ENCODE measurements at places on chromosomes 16 and 17.

DNA sequence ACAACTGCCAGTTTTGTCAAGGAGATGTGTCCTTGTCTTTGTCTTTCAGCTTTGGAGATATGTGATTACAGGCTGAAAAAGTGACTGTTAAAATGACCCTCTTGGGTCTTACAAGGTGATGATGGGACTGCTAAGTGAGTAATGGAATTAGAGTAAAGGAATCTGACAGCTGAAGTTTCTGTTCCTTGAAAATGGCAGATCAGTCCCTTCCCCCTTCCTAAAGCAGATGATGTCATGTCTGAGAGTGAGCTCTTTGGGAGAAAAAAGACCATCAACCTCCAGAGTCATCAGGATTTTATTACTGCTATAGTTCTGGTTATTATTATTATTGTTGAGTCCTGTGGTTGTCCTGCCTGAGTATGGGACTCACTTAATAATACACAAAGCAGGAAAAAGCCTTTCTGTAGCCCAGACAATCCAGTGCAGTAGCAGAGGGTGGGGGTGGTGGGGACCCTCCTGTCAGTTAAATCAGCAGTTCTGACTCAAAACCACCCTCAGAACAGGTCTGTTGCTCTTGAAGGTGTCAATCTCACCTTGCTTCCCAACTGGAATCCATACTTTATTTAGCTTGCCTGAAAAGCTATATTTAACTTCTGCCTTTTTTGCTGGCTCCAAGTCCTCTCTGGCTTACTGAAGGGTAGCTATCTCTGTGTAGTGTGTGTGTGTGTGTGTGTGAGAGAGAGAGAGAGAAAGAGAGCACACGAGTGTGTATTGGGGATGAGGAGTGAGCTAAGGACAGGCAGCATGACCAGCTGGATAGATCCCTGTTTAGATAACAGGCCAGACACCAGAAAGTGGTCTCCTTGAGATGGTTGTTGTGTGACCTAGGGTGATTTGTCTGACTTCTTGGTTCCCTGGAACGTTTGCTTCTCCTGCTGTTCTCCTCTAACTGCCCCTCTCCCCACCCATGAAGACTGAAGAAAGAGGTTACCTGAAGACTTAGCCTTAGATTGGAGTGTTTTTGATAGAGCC, 4.9 kb downstream of the HROB start:
- no peak for DNase-seq

GRCh38 chr17:27540318-27541101, 84.3 kb downstream of the KSR1 start:
- peak; percentile 78 for DNase-seq

DNA sequence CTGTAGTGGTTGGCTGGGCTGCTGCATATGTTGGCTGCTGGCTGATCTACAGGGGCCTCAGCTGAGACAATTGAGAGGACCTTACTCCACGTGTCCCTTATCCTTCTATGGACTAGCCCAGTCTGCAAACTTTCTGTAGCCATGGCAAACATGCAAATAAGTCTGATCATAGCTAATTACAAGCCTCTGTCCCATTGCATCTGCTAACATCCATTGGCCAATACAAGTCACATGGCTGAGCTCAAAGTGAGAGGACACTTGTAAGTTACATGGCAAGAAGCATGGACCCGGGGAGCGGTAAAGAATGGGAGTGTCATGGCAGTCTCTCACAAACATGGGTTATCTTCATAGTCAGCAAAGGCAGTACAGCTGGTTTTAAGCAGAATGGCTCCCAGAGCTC, 11.6 kb upstream of the IL4R start:
- DNase-seq, result no peak

- DNase-seq, result peak; percentile 42
Measured at GRCh38 chr17:81193470-81194224, 27.6 kb upstream of the AATK start.

GRCh38 chr17:73308017-73308823, 3.6 kb downstream of the CDC42EP4 start:
- DNase-seq, result peak; percentile 44

GRCh38 chr16:47732523-47733111, 271.5 kb downstream of the PHKB start:
- no peak for DNase-seq

DNA sequence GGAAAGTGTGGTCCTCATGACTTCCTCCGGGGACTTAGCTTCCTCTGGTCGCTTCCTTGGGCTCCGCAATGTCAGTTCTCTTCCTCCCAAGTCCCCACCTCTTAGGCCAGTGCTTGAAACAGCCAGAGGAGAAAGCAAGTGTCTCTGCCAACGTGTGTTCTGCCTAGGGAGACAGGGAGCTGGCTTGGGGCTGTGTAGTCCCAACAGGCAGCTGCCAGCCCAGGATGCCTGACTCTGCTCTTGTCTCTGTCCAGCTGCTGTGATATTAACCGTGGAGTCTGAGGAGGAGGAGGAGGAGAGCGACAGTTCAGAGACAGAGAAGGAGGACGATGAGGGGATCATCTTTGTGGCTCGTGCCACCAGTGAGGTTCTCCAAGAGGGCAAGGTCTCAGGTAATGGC, 13.5 kb upstream of the PLEKHG4 start:
- DNase-seq, result no peak

DNA sequence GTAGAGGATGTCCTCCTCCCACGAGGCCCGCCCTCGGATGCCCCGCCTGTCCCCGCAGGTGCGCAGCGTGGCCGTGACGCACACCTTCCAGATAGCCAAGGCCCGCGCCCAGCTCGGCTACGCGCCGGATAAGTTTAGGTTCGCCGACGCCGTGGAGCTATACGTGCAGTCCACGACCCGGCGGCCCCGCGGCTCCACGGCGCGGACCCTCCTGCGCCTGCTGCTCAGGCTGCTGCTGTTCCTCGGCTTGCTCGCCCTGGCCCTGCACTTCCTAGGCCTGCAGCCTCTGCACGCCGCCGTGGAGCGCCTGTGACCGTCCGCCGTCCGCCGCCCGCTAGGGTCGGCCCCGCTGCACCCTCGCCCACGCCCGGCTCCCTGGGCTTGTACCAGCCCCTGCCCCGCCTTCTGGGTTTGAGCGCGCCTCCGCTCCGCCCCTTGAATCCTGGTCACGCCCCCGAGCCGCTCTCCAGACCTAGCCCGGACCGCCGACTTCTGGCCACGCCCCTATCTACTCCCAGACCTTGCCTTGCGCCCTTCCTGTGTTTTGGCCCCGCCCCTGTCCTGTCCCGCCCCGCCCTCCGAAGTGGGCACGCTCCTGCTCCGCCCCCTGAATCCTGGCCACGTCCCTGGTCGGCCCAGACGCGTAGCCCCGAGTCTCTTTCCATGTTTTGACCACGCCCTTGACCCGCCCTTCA, 15.8 kb upstream of the EEF2K start:
- peak; percentile 79 for DNase-seq

DNA sequence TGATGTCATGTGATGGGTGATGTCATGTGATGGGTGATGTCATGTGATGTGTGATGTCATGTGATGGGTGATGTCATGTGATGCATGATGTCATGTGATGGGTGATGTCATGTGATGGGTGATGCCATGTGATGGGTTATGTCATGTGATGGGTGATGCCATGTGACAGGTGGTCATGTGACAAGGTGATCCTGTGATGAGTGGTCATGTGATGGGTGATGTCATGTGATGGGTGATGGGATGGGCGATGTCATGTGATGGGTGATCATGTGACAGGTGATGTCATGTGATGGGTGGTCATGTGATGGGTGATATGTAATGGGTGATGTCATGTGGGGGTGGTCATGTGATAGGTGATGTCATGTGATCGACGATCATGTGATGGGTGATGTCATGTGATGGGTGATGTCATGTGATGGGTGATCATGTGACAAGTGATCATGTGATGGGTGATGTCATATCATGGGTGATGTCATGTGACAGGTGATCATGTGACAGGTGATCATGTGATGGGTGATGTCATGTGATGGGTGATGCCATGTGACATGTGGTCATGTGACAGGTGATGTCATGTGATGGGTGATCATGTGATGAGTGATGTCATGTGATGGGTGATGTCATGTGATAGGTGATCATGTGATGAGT, 17.2 kb downstream of the CD300LB start:
- peak; percentile 47 for DNase-seq

DNA sequence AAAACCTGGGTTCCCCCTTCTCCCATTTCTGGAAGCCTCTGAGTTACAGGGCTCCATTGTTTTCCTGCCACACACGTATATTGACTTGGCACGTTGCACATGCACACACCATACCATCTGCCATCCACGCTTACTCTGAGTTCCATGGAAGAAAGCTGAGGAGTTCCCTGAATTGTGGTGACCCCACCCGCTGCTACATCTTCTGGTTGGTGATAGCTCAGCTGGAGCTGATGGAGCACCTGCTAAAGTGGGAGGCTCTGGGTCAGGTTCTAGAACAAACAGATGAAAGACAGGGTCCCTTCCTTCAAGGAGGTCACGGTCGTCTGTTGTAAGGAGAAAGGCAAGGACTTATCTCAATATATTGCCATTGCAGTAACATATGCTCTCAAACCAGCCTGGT, 41.1 kb downstream of the TMEM11 start:
- no peak for DNase-seq

GRCh38 chr16:2698965-2699750, 16.8 kb downstream of the KCTD5 start:
- DNase-seq, result no peak

DNA sequence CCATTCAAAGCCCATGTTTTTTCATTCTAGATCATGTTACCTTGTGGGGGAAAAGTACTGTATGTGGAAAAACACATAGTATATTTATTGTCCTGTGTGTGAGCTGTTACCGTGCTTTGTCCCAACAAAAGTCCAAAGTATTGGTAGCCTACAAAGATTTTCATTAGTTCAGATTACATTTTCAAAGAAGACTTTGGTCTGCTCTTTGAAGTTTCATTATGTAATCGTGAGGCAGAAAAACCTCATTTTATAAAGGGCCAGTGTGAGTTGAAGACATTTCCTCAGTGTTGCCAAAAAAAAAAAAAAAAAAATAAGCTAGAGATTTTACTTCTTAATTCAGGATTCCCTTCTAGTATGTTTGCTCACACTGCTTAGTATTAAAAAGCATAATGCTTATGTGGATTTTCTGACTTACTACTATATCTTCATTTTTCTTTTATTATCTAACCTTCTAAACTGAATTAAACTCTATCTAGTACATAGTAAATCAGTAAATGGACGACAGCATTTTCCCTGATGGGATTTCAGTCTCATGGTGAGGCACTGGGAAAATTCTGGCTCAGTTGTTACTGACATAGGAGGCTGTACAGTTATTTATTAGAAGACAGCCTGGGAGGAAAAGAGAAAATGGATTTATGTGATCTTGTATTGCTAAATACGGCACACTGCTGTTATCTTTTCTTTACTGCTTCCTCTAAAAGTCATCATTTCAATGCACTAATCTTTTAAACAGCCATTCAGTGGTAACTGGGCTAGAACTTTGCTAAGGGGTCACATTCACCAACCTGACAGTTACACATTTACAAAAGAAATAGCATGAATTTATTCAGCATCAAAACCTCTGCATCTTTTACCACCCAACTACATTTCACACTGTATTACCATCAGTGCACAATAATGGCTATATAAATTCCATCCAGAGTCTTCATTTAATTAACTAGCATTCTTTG, 100.6 kb downstream of the STXBP4 start:
- DNase-seq, result no peak

DNA sequence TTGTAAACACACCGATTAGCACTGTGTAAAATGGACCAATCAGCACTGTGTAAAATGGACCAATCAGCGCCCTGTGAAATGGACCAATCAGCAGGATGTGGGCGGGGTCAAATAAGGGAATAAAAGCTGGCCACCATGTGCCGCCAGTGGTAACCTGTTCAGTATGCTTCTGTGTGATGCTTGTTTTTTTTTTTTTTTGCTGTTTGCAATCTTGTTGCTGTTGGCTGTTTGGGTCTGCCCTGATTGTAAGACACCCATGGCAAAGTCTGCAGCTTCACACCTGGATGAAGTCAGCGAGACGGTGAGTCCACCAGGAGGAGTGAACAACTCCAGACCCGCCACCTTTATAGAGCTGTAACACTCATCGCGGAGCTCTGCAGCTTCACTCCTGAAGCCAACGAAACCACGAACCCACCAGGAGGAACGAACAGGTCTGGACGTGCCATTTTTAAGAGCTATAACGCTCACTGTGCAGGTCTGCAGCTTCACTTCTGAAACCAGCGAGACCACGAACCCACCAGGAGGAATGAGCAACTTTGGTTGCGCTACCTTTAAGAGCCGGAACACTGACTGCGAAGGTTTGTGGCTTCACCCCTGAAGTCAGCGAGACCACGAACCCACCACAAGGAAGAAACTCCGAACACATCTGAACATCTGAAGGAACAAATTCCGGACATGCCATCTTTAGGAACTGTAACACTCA, 85.0 kb upstream of the MED9 start:
- no peak for DNase-seq

DNA sequence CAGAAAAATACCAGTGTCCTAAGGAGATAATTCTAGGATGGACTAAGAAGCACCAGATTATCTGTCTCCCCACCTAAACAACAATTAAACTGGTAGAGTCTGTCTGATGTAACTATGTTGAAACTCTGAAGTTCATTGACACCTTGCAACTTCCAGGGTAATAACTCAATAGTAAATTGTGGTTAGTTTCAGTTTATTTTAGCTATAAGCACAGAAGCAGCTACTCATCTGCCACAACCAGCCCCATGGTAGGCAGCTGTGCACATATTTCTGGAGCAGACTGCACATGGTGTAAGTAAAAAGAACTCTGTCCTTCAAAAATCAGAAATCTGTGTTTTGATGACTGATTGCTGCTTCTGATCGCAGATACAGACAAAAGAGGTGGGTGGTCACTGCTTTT, 852.1 kb downstream of the CDH11 start:
- no peak for DNase-seq

GRCh38 chr17:32615326-32615725, 128.5 kb downstream of the CDK5R1 start:
- no peak for DNase-seq

DNA sequence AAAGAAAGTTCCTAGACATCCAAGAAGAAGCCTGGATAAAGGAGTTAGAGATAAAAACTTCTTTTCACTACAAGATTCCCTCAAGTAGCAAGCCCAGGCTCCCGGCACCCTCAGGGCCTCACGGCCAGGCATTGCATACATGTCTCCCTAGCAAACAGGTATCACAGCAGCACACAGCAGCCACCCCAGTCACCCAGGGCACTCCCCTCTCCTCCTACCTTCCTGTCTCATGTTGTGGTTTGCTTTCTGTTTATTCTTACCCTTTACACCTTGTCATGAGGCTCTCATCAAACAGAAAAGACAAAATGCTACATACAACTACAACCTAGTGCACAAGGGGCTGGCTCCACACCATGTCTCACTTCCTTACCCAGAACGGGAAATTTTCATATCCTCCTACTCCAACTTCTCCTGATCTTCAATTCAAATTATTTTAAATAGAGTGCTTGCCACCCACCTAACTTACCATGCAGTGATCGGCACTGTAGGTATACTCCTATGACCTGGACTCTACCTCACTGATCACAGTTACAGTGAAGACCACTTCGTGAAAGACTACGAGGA, 42.7 kb downstream of the XPO6 start:
- no peak for DNase-seq

Data from femur (tissue), 1 donor.